ENCODE measurements at places on chromosomes 16 and 17.

- no peak overlapping the region for H3K4me3 ChIP-seq
- DNase-seq = no peak
- no peaks in the 10 kb centered on the region for H3K27me3 ChIP-seq
- no peak overlapping the region for H3K27ac ChIP-seq
- peaks cover 27% of the 10 kb centered on the region for H3K4me1 ChIP-seq
- H3K36me3 ChIP-seq = no peaks in the 10 kb centered on the region
Measured at GRCh38 chr17:66351033-66351432, 48.6 kb downstream of the PRKCA start.

DNA sequence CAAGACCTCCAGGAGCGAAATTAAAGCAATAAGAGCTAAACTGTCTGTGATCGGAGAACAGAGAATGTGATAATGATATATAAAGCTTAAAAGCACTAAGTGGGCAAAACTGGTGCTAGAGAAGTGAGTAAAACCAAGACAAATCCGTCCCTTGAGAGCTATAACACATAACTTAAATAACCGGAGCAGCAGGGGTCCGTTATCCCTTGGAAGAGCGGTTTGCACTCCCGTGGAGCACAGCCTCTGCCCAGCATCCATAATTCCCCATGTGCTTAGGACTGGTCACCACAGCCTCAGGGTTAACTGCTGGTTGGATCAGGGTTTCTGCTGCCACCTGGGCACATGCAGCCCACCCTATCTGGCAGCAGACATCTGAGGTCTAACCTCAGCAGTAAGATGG is 489.0 kb downstream of the NPIPA7 start:
- no peak for DNase-seq
- no peaks in the 10 kb centered on the region for H3K27me3 ChIP-seq
- no peak overlapping the region for H3K27ac ChIP-seq
- no peaks in the 10 kb centered on the region for H3K36me3 ChIP-seq
- H3K4me3 ChIP-seq = no peak overlapping the region
- H3K4me1 ChIP-seq = no peaks in the 10 kb centered on the region

GRCh38 chr16:13660807-13661206 is 259.1 kb upstream of the ERCC4 start:
- no peak overlapping the region for H3K27ac ChIP-seq
- H3K27me3 ChIP-seq = no peaks in the 10 kb centered on the region
- no peak for DNase-seq
- no peaks in the 10 kb centered on the region for H3K4me1 ChIP-seq
- H3K4me3 ChIP-seq = no peak overlapping the region

GRCh38 chr17:63494300-63494928 is 17.6 kb downstream of the ACE start:
- H3K27ac ChIP-seq = no peak overlapping the region
- no peak overlapping the region for H3K4me3 ChIP-seq
- H3K36me3 ChIP-seq = no peaks in the 10 kb centered on the region
- H3K4me1 ChIP-seq = no peaks in the 10 kb centered on the region
- no peak for DNase-seq

DNA sequence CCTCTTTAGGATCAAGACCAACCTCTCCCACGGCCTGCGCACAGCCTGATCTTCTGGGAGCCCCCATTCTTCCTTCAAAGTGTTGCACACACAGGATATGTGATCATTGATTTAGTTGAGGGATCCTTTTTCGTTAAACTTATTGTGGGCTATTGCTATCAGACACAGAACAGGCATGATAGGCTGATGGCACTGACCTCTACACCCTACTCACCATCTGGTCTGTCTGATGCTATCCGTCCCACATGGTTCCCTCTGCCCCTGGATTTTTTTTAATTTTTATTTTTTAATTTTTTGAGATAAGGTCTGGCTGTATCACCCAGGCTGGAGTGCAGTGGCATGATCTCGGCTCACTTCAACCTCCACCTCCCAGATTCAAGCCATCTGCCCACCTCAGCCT is 19.2 kb upstream of the LITAF start:
- peak overlapping the region; percentile 72 for H3K27ac ChIP-seq
- H3K27me3 ChIP-seq = no peaks in the 10 kb centered on the region
- no peaks in the 10 kb centered on the region for H3K36me3 ChIP-seq
- H3K4me1 ChIP-seq = peaks cover 21% of the 10 kb centered on the region

DNA sequence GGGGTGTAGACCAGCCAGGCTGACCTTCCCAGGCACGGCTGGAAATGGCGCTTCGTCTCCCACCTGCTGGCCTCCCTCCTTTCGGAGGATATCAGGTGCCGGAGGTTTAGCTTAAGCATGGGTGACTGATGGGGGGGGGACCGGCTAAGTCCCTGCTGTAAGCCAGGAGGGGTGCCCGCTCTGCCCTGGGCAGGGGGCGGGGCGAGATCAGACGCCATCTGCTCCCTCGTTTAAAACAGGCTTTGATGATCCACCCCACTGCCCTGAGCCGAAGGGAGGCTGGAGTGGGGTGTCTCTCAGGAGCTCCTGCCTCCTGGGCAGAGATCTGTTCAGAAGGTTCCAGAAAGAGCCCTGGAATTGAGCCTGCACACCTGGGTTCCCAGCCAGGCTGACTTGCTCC is 26.0 kb downstream of the C16orf74 start:
- no peaks in the 10 kb centered on the region for H3K36me3 ChIP-seq
- DNase-seq = no peak
- no peak overlapping the region for H3K4me3 ChIP-seq

GRCh38 chr17:42917236-42917603 is 16.6 kb downstream of the G6PC1 start:
- no peak overlapping the region for H3K4me3 ChIP-seq
- H3K27ac ChIP-seq = no peak overlapping the region
- no peak for DNase-seq
- no peaks in the 10 kb centered on the region for H3K4me1 ChIP-seq
- H3K27me3 ChIP-seq = no peaks in the 10 kb centered on the region

DNA sequence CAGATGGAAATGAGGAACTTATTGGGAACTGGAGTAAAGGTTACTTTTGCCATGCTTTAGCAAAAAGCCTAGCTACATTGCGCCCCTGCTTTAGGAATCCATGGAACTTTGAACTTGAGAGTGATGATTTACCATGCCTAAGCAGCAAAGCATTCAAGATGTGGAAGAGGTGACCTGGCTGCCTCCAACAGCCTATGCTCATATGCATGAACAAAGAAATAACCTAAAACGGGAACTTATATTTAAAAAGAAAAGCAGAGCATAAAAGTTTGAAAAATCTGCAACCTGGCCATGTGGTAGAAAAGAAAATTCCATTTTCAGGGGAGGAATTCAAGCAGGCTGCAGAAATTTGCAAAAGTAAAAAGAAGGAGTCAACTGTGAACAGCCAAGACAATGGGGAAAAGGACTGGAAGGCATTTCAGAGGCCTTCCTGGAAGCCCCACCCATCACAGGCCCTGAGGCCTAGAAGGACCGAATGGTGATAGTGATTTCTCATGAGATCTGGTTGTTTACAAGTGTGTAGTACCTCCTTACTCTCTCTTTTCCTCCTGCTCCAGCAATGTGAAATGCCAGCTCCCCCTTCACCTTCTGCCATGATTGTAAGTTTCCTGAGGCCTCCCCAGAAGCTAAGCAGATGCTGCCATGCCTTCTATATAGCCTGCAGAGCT is 48.7 kb downstream of the MRPS23 start:
- no peak overlapping the region for H3K4me3 ChIP-seq
- no peaks in the 10 kb centered on the region for H3K27me3 ChIP-seq
- no peak for DNase-seq
- H3K27ac ChIP-seq = no peak overlapping the region
- H3K4me1 ChIP-seq = no peaks in the 10 kb centered on the region
- no peaks in the 10 kb centered on the region for H3K36me3 ChIP-seq

DNA sequence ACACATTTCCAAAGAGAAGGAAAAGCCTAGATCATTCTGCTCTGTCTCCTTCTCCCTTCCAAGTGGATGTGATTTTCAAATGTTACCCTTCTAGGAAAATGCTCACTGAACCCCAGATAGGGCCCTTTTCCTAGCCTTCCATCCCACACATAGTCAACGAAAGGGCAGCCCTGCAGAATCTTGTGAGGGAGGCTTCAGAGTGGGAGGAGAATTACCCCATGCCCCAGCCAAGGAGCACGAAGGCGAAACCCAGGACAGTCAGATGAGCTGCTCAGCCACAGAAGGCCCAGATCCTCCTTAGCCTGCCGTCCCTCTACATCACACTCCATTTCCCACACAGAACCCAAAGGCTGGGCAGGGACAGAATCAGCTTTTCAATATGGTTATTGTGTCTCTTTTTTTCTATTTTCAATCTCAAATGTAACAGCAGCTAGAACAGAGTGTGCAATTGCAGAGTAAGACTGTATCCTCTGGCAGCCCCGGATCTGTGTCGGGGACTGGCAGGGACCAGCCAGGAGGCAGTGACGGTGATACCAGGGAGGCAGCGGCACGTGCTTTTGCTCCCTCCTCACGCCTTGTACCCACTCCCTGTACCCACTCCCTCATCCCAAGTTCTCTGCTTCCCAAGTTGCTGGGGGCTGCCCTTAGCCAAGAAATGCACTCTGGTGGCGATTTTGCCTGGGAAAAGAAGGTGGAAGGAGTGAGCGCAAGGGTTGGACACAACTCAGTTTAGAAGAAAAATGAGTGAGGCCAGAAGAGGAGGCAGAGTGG is 3.7 kb upstream of the SDK2 start:
- H3K4me1 ChIP-seq = peaks cover 15% of the 10 kb centered on the region
- no peaks in the 10 kb centered on the region for H3K27me3 ChIP-seq
- H3K36me3 ChIP-seq = no peaks in the 10 kb centered on the region
- DNase-seq = peak; percentile 70
- H3K4me3 ChIP-seq = no peak overlapping the region

DNA sequence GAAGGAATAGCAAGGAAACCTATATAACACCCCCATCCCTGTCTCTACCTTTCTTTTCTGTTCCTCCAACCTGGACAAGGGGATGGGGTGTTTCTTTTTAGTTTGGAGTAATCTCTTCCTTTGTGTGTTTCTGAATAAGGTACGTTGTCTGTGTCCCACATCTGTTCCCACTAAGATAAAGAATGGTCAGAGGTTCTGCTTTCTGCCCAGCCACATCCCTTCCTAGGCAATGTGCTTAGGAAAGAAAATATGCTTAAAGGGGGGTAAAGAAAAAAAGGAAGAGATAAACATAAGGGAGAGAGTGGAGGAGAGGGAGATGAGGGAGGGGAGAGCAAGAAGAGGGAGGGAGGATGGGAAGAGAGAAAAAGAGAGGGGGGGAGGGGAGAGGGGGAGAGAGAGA is 35.1 kb downstream of the SLC6A2 start:
- no peak for DNase-seq
- no peaks in the 10 kb centered on the region for H3K27me3 ChIP-seq
- no peak overlapping the region for H3K27ac ChIP-seq
- H3K36me3 ChIP-seq = no peaks in the 10 kb centered on the region
- no peak overlapping the region for H3K4me3 ChIP-seq

DNA sequence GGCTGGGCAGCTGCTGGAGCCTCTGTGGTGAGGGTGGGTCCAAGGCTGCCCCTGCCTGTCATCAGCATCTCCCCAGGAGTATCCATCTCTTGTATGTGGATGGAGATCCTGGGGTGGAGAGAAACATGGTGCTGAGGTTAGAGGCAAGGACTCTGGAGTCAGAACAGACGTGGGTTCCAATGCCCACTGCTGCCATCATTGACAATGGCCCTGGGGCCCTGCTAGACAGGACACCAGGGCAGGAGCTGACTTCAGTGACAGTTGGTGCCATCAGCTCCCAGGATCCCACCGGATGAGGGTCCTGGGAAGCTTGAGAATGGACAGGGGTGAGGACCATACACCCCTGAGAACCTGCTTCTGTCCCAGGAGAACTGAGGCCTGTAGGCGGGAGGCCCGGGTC is 15.6 kb downstream of the MYLK3 start:
- no peak overlapping the region for H3K27ac ChIP-seq
- no peaks in the 10 kb centered on the region for H3K27me3 ChIP-seq
- no peaks in the 10 kb centered on the region for H3K4me1 ChIP-seq
- H3K4me3 ChIP-seq = no peak overlapping the region
- no peak for DNase-seq

DNA sequence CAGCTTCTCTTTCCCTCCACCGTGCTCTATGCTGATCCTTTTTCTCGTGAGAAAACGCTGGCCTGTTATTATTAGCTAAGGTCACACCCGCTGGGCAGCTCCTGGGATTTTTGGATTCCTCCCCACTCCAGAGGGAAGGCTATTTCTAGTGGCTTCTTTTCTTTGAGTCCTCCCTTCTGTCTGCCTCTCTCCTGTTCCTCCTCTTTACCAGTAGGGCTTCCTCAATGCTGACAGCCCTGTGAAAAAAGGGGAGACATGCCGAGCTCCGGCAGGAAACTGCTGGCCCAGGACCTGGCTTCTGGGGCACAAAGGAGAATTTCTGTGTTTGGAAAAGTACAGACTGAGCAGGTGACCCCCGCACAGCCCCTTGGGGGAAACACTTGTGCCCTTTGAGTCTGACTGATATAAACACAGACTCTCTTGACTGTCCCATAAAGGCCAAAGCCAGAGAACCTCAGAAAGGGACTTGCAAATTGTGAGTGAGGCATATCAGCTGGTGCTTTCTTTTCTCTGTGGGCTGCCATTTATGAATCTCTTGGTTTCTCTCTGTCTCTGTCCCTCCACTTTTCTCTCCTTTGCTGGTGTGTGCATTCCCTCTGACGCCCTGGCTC is 14.0 kb upstream of the RNF135 start:
- peaks cover 6% of the 10 kb centered on the region for H3K4me1 ChIP-seq
- H3K4me3 ChIP-seq = no peak overlapping the region
- no peaks in the 10 kb centered on the region for H3K36me3 ChIP-seq

DNA sequence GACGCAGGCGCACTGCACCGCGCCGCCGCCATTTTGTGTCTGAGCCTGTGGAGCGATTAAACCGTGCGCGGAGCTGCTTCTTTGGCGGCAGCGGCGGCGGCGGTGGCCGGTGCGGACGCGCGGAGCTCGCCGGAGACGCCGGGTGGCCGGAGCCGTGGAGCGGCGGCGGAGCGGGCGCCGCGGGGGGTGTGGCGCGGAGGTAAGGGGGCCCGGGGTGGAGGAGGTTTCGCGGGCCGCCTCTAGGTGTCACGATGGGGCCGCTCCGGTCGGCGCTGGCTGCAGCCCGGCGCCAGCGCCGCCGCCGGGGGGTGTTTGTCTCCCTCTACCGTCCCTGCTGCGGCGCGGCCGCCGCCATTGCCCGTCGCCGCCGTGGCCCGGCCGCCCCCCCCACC is at the start of gene CTCF:
Gene CTCF, plus strand, starts transcription at position 1 of the 392 bp plus-strand sequence. CDS start 48,307 bp downstream, outside the sequence.
- H3K36me3 ChIP-seq = no peaks in the 10 kb centered on the region
- H3K4me3 ChIP-seq = peak within 1 kb of the TSS; percentile 90
- H3K27me3 ChIP-seq = no peaks in the 10 kb centered on the region
- no peak for DNase-seq
- peak within 1 kb of the TSS; percentile 98 for H3K27ac ChIP-seq

DNA sequence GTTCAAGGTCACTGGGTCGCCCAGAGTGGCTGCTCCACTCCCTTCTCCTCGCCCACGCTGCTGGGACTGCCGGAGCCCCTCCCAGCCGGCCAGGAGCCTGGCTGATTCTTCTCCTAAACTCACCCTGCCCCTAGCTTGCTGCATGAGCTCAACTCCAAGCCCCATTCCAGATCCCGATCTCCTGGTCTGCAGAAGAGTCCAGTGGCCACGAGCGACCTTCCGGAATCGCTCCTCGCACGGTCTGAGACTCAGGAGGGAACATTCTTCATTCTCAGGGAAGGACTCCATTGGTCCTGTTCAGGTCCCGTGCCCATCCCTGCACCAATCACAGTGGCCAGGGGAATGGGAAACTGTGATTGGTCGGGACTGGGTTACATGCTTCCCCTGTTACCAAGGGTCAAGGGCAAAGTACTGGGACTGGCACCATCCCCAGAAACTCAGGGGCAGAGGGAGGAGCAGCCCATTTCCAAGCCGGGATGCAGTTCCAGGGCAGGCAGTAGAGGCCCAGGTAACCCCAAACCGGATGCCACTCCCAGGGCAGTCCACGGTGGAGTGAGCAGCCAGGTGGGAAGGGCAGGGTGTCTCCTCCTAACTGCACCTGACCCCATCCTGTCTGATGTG is 24.5 kb upstream of the CIBAR2 start:
- peak overlapping the region; percentile 30 for H3K4me3 ChIP-seq
- H3K36me3 ChIP-seq = no peaks in the 10 kb centered on the region
- peaks cover 25% of the 10 kb centered on the region for H3K4me1 ChIP-seq
- no peaks in the 10 kb centered on the region for H3K27me3 ChIP-seq

All from vagina (tissue), 2 donors.